Activated CD4-positive, alpha-beta T cell treated with anti-CD3 and anti-CD28 coated beads, Interleukin-2, amount 50 U/mL, for 4 hours (primary cell): ENCODE measurements at places on chromosomes 7 and 10.

- DNase-seq = peak; percentile 66
These were observed 50.6 kb downstream of the PWWP2B start for GRCh38 chr10:132447446-132448247.

GRCh38 chr7:155534691-155535090, 11.7 kb downstream of the CNPY1 start:
- DNase-seq = no peak

- DNase-seq = no peak
These were observed 221.2 kb downstream of the CALN1 start for GRCh38 chr7:72190919-72191318.

GRCh38 chr7:33904681-33905388, 504 bp upstream of the BMPER start:
- no peak for DNase-seq

DNA sequence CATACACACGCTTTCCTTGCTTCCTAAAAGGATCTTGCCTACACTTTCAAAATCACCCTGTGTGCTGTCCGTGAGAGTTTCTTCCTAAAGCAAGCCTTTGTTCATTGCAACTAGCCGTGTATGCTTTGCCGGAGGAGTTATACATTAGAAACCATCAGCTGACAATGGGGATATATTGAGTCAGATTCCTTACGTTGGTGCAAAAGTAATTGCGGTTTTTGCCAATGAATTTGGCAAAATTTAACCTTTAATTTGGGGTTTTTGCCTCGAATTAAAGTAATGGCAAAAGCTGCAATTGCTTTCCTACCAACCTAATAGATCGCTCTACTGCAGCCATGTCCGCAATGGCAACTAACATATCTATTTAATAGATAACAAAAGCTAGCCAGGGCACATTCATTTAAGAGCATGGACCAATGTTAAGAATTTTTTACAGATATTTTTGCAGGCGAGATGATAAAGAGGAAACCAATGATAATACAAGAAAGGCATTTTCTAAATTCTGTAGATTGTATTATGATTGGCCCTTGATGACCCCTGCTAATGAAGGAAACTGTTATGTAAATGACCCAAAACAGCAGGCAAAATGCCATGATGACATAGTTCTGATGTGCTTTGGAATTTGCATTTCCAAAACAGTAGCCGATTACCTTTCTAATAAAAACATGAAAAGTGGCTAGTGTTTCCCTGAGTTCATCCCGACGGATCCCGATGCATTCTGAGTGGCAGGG, 184.8 kb upstream of the NRP1 start:
- DNase-seq = no peak

DNA sequence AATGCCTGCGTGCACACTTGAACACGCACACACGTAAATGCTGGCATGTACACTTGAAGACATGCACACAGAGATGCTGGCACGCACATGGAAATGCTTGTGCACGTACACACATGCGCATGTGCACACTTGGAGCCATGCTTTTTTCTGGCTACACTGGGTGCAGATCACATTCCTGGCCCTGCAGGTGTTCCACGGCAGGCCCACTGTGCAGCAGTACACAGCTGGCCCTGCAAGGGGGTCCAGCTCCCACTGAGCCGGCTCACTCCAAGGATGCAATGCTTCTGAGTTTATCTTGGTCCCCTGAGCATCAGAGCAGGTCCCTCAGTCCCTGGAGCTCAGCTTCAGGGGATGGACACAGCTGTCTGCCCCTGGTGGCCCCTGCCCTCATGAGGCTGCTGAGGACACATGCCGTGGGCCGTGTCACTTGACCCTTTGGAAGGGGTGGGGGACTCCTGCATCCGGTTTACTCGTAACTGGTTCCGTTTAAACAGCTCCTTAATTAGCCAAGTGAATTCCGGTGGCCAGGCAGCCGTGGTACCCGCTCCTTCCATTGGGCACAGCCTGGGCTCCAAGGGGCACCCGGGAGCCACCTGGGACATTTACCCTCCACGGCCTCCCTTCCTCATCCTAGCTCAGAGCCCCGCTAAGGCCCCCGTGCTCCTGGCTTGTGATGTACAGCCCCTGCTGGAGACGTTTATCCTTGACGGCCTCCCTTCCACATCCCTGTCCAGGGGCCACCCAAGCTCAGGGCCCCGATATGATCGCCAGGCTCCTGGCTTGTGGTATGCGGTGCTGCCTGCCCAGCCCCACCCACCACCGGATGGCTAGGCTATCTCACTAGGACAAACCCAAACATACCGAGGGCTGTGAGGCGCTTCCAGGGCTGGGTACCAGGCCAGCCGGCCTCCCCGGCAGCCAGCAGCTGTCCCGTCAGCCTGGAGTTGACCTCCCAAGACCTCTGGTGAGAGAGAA, 39.5 kb upstream of the DPYSL4 start:
- no peak for DNase-seq

DNA sequence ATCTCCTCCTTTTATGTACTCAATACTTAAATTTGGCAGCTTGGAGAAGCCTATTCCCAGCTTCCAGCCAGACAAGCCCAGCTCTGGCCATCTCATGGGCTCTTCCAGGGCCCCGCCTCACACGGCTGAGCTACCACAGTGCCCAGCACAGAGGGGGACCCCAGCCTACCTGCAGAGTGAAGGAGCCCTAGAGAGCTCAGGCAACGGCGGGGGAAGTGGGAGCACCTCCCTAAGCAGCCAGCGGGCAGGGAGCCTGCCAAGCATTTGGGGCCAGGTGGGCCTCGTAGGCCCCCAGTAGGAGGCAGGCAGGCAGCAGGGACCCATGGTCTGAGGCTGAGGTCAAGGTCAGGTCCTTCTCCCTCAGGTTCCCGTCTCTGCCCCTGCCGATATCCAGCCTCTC, 29.1 kb upstream of the SMARCD3 start:
- DNase-seq = no peak

DNA sequence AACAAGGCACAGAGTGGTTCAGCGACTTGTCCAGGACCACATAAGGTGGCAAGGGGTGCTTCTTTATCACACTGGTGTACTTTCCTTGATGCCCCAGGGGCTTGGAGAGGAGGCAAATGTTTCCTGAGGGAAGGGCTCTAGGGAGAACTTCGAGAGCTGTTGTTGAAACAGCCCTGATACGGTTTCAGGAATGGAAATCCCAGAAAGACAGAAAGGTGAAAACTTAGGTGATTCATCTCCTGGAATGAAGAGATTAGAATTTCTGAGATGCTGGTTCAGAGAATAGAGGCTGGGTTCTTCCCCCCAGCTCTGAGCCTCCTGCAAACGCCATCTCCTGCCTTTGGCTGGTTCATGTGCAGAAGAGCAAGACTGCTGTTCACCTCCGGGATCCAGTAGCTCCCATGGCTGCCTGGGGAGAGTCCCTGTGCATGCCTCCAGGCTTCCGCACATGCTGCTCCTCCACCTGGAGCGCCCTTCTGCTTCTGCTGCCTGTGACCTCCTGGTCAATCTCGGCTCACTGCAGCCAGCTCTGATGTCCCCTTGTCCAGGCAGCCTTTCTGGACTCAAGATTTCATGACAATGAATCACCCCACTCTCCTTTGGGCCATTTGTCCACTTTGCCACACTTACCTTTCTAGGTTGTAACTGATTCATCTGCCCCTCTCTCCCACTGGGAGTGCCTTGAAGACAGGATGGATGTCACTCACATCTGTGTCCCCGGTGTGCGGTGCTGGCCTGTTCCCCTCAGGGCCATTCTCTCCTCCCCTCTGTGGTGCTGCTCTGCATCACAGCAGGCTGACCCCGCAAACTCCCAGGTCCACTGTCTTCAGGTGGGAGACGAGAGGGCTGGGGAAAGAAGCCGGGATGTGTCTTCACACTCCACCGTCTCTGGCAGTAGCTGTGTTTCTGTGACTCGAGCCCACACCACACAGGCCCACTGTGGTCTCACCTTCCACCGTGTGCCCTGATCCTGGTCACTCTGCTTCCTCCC, 3.6 kb upstream of the CDH23 start:
- no peak for DNase-seq

GRCh38 chr7:49432254-49432653, 341.2 kb upstream of the VWC2 start:
- DNase-seq = no peak

DNA sequence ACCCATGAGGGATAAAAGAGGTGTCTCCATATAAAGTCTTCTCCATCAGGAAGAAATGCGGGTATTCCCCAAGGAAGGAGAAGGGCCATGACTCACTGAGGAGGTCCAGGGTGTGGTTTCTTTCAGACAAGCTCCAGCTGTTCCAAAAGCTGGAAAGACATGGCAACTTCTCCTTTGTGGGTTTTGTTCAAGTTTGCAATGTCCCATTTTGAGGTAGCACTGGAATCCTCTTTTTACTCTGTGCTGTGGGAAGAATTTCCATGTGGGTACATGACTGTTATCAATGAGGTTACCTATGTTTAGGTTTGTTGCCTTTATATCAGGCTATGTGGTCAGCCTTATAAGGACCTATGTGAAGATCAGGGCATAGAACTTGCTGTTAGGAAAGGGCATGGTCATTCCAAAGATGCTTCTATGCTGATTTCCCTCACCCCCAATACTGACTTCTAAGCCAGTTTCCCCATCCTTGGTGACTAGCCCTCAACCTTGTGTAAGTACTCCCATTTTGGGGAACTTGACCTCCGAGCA, 697.5 kb downstream of the INHBA start:
- DNase-seq = no peak

GRCh38 chr10:85673270-85673669, 693.3 kb downstream of the GRID1 start:
- DNase-seq = no peak

DNA sequence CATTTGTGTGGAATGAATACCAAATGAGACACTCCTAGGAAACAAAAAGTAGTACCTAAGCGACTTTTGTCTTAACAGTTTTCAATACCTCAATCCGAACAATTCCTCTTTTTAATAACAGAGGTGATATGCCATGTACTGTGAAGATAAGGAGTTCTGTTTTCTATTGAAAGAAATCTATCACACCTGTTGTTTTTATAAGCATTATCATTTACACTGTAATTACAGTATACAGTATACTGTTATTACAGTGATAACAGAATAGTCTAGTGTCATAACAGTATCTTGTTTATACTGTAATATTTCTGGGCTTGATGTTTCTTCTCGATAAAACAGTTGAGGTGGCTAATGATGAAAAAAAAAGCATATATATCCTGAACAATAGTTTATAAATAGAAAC, 9.4 kb upstream of the RHOBTB1 start:
- DNase-seq = no peak

GRCh38 chr7:107027208-107027607, 17.3 kb upstream of the PRKAR2B start:
- DNase-seq = no peak

DNA sequence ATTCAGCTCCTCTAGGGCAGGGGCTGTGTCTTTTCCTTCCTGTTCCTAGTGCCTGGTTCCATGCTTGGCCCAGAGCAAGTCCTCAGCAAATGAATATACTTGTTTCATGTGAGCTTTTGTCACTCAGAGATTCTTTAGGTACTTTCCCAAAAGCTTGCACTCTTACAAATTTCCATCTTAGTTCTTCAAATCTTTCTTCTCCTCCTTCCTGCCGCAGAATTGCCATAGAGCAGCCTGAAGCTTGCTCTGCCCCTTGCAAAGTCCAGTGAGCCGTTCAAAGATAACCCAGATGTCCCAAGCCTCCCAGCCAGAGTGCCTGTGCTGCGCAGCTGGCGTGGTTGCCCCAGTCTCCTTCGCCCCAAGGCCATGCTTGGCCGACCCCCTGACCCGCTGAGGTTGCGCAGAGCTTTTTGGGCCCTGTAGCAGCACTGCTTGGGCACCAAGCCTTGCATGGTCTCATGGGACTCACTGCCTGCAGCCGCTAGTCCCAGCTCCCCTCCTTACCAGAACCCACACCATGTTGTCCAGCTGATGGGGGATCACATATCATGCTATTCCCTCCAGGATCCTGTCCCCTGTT, 20.7 kb downstream of the CHST3 start:
- no peak for DNase-seq

DNA sequence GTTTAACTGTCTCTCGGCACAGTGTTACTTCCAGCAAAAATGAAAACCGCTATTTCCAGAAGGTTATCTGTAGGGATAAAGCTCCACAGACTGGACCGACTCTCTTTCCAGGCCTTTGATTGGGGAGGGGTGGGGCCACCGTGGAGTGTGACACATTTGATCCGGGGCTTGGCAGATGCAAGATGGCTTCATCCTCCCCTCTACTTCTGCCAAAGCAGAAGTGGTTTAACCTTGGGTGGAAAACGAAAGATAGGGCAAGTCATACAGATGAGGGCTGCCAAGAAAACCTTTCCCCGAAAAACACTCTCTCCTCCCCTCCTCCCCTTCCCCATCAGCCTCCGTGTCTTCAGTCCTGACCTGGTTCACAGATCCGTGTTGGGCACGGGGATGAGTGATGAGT, 139.7 kb upstream of the SH2B2 start:
- no peak for DNase-seq

- DNase-seq = peak; percentile 36
These were observed at the start of gene PCGF6 for GRCh38 chr10:103350517-103351260. Gene PCGF6, minus strand, starts transcription at chr10:103351140. Its CDS starts 74 bp downstream, at chr10:103351066.

- no peak for DNase-seq
These were observed 51.0 kb downstream of the ATXN7L1 start for GRCh38 chr7:105825371-105825770.

GRCh38 chr10:114526504-114527238, 122.4 kb upstream of the AFAP1L2 start:
- DNase-seq = peak; percentile 86

DNA sequence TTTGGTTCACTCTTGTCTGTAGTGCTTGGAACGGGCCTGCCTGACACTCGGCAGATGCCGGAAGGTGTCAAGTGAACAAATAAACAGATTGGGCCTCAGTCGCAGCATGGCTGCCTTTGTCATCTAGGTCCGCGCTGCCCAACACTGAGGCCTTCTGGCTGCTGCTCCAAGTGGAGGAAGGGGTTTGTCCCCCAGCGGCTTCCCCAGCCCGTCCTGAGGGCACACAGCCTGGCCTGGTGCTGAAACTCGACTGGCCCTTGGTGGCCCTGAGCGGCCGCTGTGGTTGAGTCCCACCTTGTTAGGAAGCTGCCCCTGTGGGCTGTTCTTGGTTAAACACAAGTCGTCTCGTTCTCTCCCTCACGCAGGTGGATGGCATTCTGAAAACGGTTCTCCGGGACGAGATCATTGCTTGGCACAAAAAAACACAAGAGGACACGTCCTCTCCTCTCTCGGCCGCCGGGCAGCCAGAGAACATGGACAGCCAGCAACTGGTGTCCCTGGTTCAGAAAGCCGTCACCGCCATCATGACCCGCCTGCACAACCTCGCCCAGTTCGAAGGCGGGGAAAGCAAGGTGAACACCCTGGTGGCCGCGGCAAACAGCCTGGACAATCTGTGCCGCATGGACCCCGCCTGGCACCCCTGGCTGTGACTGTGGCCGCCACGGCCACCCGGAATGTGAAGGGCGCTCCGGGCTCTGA, 132.1 kb downstream of the SMURF1 start:
- no peak for DNase-seq

- no peak for DNase-seq
These were observed 708 bp downstream of the KLHDC10 start for GRCh38 chr7:130070861-130071622.

GRCh38 chr7:112784603-112785002, 5.6 kb downstream of the TMEM168 start:
- DNase-seq = no peak
